Ovary (tissue), 10 donors: ENCODE measurements at places on chromosomes 11 and 22. TPM values are rescaled to one million over a fixed set of nuclear protein-coding genes. Genes with fewer than 3 reads are reported as not detected.

DERL3 gene
- 0.45 TPM for polyA plus RNA-seq

RRM1 gene
- 50.0 TPM for polyA plus RNA-seq

SCARF2 gene
- polyA plus RNA-seq = 14.1 TPM

ANO5 gene
- 0.48 TPM for polyA plus RNA-seq

RBMXL2 gene
- not detected for polyA plus RNA-seq

CARD18 gene
- polyA plus RNA-seq = not detected

AIFM3 gene
- 1.1 TPM for polyA plus RNA-seq

C11orf16 gene
- polyA plus RNA-seq = not detected

CASP1 gene
- polyA plus RNA-seq = 24.7 TPM

ADAMTS15 gene
- polyA plus RNA-seq = 2.7 TPM

AHNAK gene
- polyA plus RNA-seq = 114 TPM

MMP27 gene
- polyA plus RNA-seq = 0.12 TPM

ZP1 gene
- polyA plus RNA-seq = not detected
